ENCODE measurements at places on chromosomes 16 and 17.

DNA sequence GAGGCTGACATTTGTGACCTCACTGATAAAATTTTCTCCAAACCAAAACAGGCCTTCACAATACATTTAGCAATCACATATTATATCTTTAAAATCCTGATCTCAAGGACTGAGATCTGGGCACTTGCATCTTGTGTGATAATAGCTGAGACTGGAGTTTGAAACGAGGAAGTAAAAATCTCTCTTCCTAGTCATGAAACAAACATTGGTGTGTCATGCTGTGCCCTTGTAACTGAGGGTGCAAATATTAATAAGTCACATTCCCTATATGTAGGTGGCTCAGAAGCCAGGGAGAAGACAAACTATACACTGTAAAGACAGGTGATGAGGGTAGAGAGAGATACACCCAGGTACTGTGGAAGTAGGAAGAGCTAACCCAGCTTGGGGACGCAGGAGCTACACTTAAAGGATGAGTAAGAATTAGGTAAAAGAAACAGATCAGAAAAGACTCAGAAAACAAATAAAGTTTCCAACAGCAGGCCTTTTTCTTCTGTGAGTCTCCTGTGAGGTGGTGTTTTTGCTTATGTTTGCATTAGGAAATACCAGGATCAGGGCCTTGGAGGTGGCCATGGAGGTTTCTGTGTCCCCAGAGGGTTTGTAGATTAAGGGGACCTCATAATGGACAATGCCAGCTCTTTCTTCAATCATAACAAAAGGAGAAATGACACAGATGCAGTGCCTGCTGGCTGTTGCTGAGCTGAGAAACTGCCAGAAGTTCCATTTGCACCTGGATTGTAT, 335.7 kb downstream of the GRIN2A start:
- DNase-seq, result no peak

DNA sequence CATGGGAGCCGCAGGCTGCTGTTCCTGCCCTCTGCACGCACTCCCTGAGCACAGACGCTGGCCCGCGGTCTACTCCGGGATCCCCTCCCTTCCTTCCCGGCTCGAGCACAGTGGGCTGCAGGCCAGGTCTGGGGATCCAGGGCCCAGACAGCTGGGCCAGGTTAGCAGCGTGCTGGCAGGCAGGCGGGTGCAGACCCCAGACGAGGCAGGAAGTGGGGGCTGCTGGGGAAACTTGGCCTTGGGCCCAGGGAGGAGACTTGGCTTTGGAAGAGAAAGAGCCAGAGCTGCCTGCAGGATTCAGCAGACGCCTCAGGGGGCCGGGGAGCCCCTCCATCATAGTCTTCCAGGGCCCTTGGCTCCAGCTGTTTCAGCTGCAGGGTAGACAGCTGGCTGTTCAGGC, 30.2 kb upstream of the ABCC3 start:
- peak; percentile 65 for DNase-seq

DNA sequence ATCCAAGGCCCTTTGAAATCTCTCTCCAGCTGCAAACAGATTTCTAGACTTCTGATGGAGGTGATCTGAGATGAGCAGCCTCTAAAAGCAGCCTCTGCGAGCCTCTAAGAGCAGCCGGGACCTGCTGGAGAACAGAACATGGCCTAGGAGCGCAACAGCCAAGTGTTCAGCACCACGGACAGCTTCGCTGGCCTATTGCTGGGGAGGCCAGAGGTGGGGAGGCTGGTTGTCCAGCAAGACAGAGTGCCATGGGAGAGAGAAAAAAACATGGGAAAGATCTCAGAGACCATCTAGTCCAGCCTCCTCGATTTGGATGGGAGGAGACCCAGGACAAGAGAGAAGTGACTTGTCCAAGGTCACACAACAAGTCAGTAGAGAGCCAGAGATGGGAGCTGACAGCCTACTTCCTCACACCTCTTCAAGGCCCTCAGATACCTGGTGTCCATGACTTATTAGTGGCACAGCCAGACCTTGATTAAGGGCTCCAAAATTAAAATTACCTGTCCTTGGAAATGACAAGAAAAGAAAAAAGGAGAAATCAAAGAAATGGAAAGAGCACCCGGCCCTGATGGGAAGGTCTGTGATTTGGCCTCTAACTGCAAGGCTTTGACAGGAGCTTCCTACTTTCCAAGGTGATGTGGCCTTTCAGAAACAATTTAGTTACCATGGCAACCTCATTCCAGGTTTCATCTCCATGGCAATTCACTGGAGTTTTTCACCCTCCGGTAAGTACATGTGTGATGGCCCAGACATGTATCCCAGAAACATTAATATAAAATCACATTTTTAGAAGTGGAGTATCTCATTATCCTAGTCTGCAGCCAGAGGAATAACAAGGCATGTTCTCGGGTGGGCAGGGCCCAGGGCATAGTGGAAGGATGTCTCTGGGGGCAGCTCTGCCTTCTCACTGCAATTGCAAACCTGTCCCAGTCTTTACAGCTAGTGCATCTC, 14.5 kb downstream of the RPRML start:
- no peak for DNase-seq

DNA sequence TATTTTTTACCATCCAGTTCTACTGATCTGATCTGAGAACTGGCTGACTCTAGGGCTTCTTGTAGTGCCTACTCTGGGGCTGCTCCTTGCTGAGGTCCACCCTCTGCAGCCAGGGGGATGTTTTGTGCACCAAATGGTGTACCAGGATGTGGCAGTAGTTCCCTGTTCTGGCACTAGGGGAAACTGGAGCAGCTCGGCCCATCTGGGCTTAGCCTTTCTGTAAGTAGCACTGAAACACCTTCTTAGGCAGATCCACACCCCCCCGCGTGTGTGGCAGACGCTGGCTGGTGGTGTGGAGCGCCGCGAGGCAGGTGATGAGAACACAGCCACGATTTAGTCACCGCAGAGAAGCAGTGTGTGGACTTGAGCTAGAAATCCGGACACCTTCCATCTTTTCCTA, 17.0 kb downstream of the DUSP14 start:
- DNase-seq, result no peak

GRCh38 chr17:75073618-75074047, 14.1 kb upstream of the SLC16A5 start:
- peak; percentile 67 for DNase-seq

GRCh38 chr17:58703137-58703915, 10.9 kb downstream of the RAD51C start:
- DNase-seq, result no peak

- DNase-seq, result no peak
These were observed 4.7 kb downstream of the TPPP3 start for GRCh38 chr16:67388591-67388990.

DNA sequence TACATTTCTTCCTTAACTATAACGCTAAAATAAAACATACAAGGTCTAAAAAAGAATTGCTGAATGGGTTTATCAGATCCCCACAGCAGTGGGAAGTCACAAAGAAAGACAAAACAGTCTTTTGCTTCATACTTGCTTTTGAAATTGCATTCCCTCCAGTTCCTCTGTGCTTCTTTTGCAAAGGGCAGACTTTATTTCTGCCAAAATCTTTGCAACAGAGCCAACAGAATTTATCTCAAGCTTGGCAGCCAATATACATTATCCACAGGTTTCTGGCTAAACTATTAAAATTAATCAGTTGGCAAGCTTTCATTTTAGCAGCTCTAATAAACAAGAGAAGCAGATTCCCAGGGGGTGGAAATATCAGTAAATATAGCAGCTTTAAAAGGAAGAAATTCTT, 378.9 kb upstream of the CA10 start:
- DNase-seq, result no peak

DNA sequence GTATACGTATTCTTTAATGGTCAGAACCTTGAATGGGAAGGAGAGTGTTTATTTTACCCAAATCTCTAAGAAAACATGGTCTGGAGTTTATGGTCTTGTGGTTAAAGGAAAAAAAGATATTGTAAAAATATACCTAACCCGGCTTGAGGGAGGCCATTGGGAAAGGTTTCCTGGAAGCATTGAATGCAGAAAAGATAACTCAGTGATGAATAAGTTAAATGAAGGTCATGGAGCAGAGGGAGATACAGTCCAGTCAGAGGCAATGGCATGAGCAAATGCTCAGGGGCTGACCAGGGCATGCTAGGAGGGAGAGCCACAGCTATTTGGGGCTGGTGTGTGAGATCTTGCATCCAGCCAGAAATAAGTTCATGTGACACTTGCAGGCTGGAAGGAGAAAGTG, 430.4 kb upstream of the CDH5 start:
- no peak for DNase-seq

DNA sequence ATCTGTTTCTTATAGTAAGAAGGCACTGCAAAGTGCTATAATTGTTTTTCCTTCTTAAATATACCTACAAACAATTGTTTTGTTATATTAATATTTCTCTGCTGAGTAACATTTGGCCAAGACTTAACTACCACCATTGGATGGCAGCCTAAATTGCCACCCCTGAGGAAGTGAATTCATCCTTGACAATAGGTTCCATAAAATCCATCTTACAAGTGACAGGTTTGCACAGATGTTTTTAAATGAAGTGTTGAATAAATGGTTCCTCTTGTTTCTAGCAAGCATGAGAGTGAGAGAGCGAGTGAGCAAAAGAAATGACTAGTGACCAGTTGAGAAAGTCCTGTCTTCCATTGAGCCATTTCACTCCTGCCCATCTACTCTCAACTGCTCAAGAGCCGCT, 8.3 kb upstream of the MPHOSPH6 start:
- DNase-seq, result no peak

DNA sequence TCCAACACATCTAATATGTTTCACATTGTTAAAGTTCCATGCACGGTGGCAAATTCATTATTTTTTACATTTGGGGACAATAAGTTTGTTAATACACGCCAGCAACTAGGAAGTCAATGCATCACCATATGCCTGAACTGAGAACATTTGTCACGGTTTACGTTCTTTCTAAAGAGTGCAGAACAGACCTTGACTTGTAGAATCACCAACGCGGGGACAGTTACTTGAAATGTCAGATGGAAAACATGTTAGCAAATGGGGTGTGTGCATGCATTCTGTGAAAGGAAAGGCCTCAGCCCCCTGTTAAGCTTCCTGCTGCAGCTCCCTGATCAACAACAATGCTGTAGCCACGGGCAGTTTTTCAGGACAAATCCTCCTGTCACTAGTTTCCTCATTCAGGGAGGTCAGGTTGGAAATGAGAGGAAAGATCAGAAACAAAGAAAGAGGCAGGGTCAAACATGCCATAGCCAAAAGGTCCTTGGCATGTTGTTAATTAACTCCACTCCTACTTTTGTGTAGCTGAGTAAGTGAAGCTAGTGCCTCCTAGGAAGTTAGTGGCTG, 18.4 kb downstream of the SMIM36 start:
- DNase-seq, result no peak

DNA sequence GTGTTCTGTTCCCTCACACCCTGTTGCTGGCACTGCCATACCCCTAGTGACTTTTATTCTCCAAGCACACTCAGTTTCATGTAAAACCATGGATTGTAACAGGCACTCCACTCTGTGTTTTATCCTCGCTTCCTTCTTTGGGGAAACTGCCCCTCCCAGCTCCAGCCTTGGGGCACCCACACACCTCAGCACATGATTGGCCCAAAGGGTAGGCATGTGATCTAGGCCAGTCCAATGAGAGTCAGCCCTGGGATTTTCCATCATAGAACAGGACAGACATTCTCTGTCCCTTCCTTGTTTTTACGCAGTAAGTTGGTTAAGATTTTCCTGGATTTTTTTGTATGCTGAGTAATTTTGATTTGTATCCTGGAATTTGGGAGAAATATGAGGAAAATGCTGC, 115.4 kb downstream of the C16orf95 start:
- DNase-seq, result no peak

- DNase-seq, result no peak
These were observed 43.5 kb downstream of the MAP1LC3B start for GRCh38 chr16:87435372-87436224.

DNA sequence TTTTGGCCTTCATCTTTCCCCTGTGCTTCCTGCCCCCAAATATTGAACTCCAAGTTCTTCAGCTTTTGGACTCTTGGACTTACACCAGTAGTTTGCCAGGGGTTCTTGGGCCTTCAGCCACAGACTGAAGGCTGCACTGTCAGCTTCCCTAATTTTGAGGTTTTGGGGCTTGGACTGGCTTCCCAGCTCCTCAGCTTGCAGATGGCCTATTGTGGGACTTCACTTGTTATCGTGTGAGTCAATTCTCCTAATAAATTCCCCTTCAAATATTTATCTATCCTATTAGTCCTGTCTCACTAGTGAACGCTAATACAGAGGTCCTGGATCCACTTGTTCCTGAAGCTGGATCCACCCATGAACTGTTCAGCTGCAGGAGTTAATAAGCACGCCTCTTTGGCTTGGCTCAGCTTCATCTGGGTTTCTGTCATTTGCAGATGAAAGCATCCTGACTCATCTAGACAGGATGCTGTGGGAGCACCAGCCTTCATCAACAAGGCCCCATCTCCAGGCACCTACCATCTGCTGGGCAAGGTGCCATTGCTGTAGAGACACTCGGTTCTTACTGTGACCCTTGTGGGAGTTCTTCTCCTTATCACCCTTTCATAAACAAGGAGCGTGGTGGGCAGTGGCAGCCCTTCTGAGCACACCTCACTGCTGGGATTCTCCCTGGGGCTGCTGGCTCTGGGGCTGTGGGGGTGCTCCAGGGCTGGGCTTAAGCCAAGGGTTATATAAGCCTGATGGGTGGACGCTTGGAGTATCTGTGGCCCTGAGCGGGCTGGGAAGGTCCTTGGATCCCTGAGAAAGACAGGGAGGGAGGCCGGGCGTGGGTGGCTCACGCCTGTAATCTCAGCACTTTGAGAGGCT, 23.1 kb downstream of the LAT start:
- DNase-seq, result no peak

GRCh38 chr17:48148029-48148770, 40.6 kb downstream of the SNX11 start:
- no peak for DNase-seq

DNA sequence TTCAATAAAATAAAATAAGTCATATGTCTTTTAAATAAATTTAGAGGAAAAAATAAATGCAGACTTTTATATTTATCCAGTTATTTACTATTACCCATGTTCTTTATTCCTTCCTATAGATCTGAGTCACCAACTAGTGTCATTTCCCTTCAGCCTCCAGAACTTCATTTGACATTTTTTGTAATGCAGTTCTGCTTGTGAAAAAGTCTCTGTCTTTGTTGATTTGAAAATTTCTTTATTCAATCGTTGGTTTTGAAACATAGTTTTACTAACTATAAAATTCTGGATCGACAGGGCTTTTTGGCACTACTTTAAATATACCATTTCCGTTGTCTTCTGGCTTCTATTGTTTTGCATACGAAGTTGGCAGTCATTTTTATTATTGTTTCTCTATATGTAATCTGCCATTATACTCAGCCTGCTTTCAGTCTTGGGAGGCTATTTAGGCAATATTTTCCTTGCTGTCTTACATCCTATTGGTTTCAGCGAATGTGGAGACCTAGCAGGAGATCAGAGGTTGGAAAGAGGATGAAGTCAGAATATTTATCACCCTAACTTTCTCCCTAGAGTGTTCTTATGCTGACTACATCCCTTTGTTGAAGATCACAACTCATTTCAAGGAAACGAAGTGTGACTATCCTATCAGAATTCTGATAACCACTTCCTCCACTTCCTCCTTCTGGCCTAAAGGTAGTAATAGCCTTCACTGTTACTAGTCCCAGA, 42.0 kb upstream of the SLC6A2 start:
- DNase-seq, result no peak
